ENCODE measurements at places on chromosomes 4 and X.
A peak's percentile ranks its signal among the peaks of the same experiment; 100 is the strongest.

DNA sequence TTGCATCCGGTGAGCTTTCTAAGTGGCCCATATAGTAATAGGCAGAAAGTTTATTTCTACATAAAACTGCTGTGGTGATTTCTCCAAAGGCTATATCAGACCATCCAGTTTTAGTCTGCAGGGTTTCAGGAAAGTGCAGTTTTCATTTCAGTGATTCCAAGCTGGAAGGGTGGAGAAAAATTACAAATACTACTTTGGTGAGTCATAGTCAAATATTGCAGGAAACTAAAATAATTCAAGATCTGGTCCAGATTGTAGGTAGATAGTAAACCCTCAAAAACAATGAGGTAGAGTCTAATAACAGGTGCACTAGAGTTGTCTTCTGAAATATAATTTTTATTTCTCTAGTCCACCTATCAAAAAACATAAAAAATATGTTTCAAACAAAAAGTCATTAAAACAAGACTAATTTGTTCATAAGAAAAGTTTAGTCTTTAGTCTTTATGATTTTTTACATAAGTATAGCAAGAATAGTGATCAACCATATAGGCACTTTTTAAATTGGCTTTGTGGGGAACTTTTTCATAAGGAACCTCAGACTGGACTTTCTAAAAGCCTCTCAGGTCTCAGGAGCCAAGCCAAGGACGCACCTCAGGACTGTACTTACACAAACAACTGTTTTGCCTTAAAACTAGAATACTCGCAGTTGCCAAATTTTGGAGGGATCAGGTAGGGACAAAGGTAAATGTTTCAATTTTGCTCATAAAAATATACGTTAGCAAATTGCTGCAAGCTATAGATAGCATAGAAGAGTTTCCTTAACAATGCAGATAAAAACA lies 101.8 kb upstream of the TLR3 start:
- no peak for DNase-seq

GRCh38 chrX:38699696-38700095 lies 101.6 kb upstream of the MID1IP1 start:
- DNase-seq, result no peak

GRCh38 chrX:38717871-38718270 lies 83.4 kb upstream of the MID1IP1 start:
- no peak for DNase-seq

DNA sequence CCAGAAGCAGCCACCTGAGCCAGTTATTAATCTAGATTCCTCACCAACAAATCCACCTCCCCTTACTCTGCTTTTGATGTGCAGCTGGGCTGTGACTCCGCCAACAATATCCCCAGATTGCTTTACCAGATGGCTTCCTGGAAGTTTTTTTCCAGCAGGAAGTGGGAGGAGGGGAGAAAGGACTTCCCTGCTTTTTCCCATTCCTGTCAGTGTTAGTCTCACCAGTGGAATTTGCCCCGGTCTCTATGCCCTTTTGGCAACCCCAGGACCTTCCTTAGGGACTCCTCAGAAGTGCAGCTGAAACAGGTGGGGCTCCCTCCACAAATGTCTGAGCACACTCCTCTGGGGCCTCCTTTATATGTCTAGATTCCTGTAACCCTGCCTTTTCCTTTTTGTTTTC lies 465.2 kb upstream of the IGFBP7 start:
- no peak for DNase-seq

DNA sequence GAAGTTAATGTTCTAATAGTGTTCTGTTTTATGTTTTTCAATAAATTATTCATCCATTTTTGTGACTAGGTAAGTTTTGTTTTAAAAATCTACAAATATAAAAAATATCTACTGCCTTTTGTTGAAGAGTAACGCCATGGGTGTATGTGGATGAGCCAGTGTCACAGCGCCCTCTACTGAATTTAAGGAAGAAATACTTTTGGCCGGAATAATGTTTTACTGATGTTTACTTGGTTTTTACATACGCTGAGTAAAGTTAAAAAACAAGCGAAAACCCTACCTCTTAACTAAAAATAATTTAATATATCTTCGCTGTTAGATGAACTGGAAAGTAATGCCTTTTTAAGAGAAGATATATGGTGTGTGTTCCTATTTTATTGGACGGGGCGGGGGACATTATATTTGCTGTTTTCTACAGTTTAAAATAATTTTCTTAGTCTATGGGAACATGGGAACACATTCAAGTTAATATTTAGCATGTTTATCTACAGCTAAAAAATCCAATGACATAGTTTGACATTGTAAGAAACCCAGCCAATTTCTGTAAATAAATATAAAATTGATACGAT lies 86.1 kb downstream of the CPE start:
- DNase-seq, result no peak

DNA sequence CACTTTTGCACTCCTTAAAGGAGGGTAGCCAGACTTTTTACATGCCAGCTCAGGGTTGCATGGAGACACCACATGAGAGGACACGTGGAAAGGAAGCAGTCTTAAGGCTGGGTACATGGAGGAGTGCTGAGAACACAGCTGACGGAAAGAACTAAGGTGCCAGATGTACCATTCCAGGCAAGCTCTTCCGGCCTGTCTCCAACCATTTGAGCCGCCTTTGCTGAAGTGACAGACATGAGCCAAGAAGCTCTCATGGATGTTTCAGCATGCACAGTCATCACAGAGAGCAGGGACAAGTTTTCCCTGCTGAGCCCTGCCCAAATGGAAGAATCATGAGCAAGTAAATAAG lies 83.4 kb upstream of the BMP2K start:
- DNase-seq, result no peak

- DNase-seq, result no peak
These were observed 116.6 kb downstream of the SH2D1A start for GRCh38 chrX:124462931-124463330.

- no peak for DNase-seq
These were observed 43.1 kb upstream of the PRR27 start for GRCh38 chr4:70110917-70111316.

DNA sequence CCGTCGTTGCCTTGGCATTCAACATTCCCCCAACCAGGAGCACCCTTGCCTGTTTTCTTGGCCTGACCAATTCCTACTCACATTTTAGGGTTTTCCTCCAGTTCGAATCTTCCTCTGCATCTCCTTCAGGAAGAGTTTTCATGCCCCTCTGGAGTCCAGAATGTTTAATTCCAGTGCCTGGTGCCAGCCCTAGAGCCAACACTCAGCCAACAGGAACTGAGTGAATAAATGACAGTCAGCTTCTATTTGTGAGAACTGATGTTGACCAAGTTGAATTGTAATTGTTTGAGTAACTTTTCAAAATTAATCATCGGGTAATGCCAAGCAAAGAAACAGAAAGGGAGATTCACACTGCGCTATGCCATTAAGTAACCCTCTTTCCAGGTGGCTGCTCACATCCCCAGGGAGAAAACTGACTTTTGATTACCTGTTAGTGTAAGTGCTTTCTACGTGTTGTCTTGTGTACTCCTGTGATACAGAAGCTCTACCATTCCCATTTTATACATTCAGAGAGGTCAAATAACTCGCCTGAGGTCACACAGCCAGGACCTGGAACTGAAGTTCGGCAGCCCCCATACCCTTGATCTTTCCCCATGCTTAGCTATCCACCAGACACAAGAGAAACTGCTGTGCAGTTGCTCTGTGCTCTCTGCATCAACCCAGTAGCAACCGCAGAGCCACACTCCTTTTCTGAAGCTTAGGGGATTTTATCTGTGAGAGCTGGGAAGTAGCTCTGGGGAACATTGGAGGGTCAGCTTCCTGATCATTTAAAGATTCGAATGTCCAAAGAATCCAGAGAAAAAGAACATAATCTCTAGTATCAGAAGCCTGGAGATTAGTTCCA lies 19.0 kb upstream of the SLC2A9 start:
- DNase-seq, result no peak

DNA sequence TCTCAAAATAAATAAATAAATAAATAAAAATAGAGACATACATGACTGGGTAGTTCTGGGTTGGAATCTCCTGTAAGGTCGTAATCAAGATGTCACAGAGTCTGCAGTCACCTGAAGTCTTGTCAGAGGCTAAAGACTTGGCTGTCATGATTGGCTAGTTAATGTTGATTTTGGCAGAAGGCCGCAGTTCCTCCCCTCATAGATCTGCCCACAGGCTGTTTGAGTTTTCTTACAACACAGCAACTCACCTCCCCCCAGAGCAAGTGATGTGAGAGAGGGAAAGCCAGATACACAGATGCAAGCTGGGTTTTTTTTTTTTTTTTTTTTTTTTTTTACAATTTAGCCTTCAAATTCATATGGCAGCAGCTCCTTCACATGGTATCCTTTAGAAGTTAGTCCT lies 36.4 kb upstream of the BMPR1B start:
- DNase-seq, result no peak

GRCh38 chr4:1410491-1411325 lies 4.5 kb upstream of the NKX1-1 start:
- DNase-seq, result no peak

GRCh38 chr4:166078383-166078782 lies 205.3 kb downstream of the TLL1 start:
- no peak for DNase-seq

DNA sequence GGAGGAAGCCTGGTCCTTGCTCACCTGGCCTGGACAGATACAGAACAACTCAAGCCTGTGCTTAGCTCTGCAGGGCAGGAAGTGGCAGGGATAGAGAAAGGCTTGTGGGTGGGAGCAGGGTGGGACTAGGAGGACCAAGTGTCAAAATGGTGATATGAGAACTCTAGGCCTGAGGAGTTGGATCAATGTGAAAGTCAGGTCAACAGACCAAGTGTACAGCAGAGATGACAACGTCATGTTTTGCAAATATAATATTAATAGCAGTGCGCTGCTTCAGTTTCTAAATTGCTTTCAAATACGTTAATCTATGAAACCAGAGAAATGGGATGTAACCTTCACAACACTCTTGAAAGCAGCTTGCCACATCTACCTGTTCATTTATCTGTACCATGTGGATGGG lies 114.2 kb upstream of the MAP3K15 start:
- no peak for DNase-seq

DNA sequence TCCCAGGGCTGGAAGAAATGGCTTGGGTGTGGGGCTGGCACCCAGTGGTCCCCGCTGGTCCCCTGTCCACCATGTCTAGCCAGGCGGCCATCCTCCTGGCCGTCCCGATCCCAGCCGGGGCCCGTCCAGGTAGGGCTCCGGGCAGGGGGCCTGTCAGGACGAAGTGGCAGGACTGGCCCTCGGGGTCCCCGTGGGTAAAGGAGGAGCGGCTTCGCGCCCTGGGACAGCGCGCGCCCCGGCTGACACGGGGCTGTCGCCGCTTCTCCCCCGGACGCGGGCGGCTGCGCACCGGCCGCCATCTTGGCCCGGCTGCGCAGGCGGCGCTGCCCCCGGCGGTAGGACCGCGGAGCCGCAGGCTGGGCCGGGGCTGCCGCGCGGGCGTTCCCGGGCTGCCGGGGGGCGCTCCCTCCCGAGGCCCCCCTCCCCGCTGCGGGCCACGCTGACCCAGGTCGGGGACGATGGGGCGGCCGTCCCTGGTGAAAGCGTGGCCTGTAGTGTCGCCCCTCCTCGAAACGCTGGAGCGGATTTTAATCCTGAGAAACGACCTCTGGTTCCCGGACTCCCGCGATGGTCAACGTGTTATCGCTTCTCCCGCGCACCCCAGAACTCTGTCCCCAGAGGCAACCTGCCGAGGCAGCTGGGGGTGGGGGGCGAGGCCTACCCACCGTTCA lies 60.4 kb upstream of the BCOR start:
- DNase-seq, result no peak

- peak; percentile 12 for DNase-seq
These were observed 44.0 kb downstream of the SLC25A5 start for GRCh38 chrX:119512146-119512800.

GRCh38 chr4:24262616-24263015 lies 321.7 kb downstream of the DHX15 start:
- no peak for DNase-seq

GRCh38 chrX:109537324-109537665 lies 651 bp downstream of the NXT2 start:
- DNase-seq, result no peak

DNA sequence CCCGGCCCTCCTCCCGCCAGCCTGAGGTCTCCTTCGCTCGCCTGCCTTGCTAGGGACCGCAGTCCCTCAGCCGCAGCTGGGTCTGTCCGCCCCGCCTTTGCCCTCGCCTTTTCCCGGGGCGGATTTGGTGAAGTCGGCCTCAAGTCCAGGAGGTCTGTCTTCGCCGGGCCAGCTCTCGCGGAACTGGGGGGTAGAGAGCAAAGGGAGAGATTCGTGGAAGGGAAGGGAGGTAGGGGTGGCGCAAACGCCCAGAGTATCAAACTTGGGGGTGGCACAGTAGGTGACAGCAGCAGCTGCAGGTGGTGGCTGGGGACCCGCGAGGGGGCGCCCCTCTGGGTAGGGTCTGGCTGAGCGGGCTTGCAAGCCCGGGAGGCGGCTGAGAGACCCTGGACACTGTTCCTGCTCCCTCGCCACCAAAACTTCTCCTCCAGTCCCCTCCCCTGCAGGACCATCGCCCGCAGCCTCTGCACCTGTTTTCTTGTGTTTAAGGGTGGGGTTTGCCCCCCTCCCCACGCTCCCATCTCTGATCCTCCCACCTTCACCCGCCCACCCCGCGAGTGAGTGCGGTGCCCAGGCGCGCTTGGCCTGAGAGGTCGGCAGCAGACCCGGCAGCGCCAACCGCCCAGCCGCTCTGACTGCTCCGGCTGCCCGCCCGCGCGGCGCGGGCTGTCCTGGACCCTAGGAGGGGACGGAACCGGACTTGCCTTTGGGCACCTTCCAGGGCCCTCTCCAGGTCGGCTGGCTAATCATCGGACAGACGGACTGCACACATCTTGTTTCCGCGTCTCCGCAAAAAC lies at the start of gene NPY2R:
NPY2R (plus strand) TSS at position 379 of the 797 bp plus-strand sequence. CDS start 5,304 bp downstream, outside the sequence.
- no peak for DNase-seq

DNA sequence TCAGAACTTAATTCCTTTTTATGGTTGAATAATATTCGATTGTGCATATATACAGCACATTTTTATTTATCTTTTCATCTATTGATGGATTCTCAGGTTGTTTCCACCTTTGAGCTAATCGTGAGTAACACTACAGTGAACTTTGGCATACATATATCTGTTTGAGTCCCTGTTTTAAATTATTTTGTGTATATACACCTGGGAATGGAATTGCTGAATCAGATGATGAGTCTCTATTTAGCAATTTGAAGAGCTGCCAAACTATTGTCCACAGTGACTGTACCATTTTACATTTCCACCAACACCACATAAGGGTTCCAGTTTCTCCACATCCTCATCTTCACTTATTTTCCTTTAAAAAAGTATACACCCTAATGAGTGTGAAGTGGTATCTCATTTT lies 166.2 kb upstream of the FGF13 start:
- DNase-seq, result no peak

GRCh38 chr4:38062088-38062775 lies 102.0 kb downstream of the PTTG2 start:
- DNase-seq, result peak; percentile 32

GRCh38 chr4:94470132-94470531 lies 18.4 kb downstream of the PDLIM5 start:
- DNase-seq, result no peak

Measured in NCI-H187 (cell line).